Cardiac septum (tissue), 1 donor: ENCODE measurements at places on chromosomes 4 and X. TPM values are rescaled to one million over a fixed set of nuclear protein-coding genes. Genes with fewer than 3 reads are reported as not detected.

DNA sequence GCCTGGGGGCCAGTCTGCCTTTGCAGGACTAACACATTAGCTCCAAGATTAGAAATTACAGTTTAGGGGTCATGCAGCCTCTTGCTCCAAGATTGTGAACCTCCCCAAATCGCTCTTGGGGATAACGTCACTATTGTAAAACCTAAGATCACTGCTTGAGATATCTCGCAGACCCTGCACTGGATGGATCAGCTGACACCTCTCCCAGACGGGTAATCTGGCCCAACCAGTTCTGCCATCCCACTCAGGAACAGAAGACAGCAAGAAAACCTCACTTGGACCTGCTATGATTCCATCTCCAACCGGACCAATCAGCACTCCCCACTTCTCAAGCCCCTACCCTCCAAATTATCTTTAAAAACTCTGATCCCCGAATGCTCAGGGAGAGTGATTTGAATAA, 431.2 kb downstream of the GPM6A start:
- no peak for DNase-seq

GRCh38 chr4:14887842-14888433, 114.3 kb upstream of the CPEB2 start:
- DNase-seq, result no peak

DNA sequence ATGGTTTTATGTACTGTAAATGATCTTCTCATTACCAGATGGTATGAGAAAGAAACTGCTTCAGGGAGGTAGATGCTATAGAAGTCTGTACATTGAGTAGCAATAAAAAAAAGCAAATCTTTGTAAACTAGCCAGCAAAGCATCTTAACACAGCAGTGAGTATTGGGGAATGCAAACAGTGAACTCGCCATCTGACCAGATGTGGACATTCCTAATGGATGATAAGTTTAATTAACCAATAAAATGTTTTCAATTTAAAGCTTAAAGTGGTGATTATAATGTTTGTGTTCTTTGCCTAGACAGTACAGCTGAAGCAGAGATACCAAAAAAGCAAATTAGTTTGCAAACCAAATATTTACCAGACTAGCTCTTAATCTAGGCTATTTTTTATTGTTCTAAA, 1144.2 kb downstream of the FAT4 start:
- no peak for DNase-seq

GRCh38 chr4:164948975-164949374, 28.5 kb downstream of the TRIM61 start:
- no peak for DNase-seq

Gene CT45A5
- not detected for total RNA-seq

Gene FABP2
- total RNA-seq, result 0.57 TPM
